GM12878 (cell line): ENCODE measurements at places on chromosomes 1 and 21. TPM values are rescaled to one million over a fixed set of nuclear protein-coding genes. Genes with fewer than 3 reads are reported as not detected.

KRTAP20-3 gene
- not detected in 2 replicates for total RNA-seq

DNA sequence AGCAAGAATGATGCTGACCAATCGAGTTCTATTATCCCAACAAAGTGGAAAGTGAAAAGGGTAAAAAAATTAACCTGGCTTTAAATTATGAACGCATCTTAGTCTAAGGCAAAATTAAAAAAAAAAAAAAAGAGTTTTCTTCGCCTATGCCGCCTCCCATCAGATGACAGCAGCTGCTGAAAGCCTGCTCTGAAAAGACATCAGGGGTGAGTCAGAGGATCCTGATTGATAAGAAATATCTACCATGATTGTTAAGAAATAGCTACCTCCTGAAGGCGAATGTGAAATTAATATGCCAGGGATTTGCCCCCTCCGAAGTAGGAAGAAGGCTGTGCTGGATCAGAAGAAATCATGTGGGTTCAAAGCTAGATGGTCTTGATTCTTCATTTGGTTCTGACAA, 216.8 kb upstream of the C1orf87 start:
- no peaks in the 10 kb centered on the region for H3K4me1 ChIP-seq
- H3K27ac ChIP-seq = no peak overlapping the region
- no peak for DNase-seq
- H3K4me3 ChIP-seq = no peak overlapping the region
- no peaks in the 10 kb centered on the region for H3K27me3 ChIP-seq

- H3K27ac ChIP-seq = no peak overlapping the region
- no peaks in the 10 kb centered on the region for H3K27me3 ChIP-seq
- 0 out of 2 replicates have a peak overlapping the region, but pooled peaks have one; percentile 3 for H3K4me3 ChIP-seq
- H3K36me3 ChIP-seq = no peaks in the 10 kb centered on the region
- H3K4me1 ChIP-seq = peaks cover 25% of the 10 kb centered on the region
- no peak for DNase-seq
These were observed 3.6 kb downstream of the NIBAN1 start for GRCh38 chr1:184970691-184971161.

- no peaks in the 10 kb centered on the region for H3K4me1 ChIP-seq
- H3K27ac ChIP-seq = peak overlapping the region; percentile 87
- no peaks in the 10 kb centered on the region; the same call in 1 of the 2 replicates for H3K36me3 ChIP-seq
- DNase-seq = no peak
- H3K4me3 ChIP-seq = peak overlapping the region; percentile 85; the same call in 1 of the 2 replicates
- H3K27me3 ChIP-seq = no peaks in the 10 kb centered on the region
These were observed 710 bp upstream of the PRPF3 start for GRCh38 chr1:150320667-150320978.

DLGAP3 gene
- total RNA-seq = 0.15 and 0.21 TPM in 2 replicates

GRCh38 chr1:198175423-198176170, 18.8 kb downstream of the NEK7 start:
- no peak for DNase-seq
- no peaks in the 10 kb centered on the region for H3K36me3 ChIP-seq
- H3K27ac ChIP-seq = peak overlapping the region; percentile 45
- H3K4me1 ChIP-seq = peaks cover 26% of the 10 kb centered on the region
- H3K27me3 ChIP-seq = no peaks in the 10 kb centered on the region

- peaks cover 2% of the 10 kb centered on the region for H3K27me3 ChIP-seq
- H3K27ac ChIP-seq = no peak overlapping the region
- DNase-seq = no peak
- H3K4me1 ChIP-seq = peaks cover 4% of the 10 kb centered on the region
- no peak overlapping the region for H3K4me3 ChIP-seq
- H3K36me3 ChIP-seq = no peaks in the 10 kb centered on the region
These were observed 184.2 kb downstream of the ETS2 start for GRCh38 chr21:38989745-38990423.

GRCh38 chr1:64518692-64519481, 49.0 kb downstream of the CACHD1 start:
- no peaks in the 10 kb centered on the region for H3K36me3 ChIP-seq
- no peak for DNase-seq
- H3K27ac ChIP-seq = no peak overlapping the region
- H3K4me1 ChIP-seq = no peaks in the 10 kb centered on the region
- H3K27me3 ChIP-seq = no peaks in the 10 kb centered on the region; the same call in 1 of the 2 replicates

- no peaks in the 10 kb centered on the region for H3K4me1 ChIP-seq
- DNase-seq = no peak
- H3K4me3 ChIP-seq = no peak overlapping the region
- no peaks in the 10 kb centered on the region for H3K36me3 ChIP-seq
- H3K27ac ChIP-seq = no peak overlapping the region
These were observed 17.9 kb upstream of the KCNE2 start for GRCh38 chr21:34345892-34346291.

GRCh38 chr1:101451888-101452287, 215.1 kb downstream of the S1PR1 start:
- H3K4me3 ChIP-seq = no peak overlapping the region
- no peaks in the 10 kb centered on the region for H3K36me3 ChIP-seq
- H3K27ac ChIP-seq = peak overlapping the region; percentile 77
- no peaks in the 10 kb centered on the region for H3K27me3 ChIP-seq
- H3K4me1 ChIP-seq = peaks cover 44% of the 10 kb centered on the region
- no peak for DNase-seq

DNA sequence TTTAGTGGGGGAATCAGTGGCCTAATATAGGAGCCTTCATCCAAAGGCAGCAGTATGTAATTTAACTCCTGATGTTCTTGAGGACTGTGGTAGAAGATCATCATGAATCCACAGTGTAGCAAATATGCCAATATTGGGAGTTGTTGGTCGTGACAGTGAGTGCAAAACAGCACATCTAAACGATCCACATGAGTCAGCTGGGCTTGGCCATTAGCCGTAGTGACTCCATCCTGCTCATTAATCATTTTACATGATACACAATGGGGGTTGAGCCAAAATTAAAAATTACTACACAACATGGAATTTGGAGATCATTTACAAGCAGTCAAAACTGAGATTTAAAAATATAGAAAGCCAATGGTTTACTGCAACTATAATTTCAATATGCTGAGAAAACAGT, 653.9 kb upstream of the CAMK1G start:
- no peak overlapping the region for H3K27ac ChIP-seq
- H3K4me3 ChIP-seq = no peak overlapping the region
- no peaks in the 10 kb centered on the region for H3K36me3 ChIP-seq
- no peaks in the 10 kb centered on the region for H3K27me3 ChIP-seq

SLC2A5 gene
- total RNA-seq = 30.9 and 32.3 TPM in 2 replicates

- no peak overlapping the region for H3K4me3 ChIP-seq
- H3K36me3 ChIP-seq = no peaks in the 10 kb centered on the region
- H3K27ac ChIP-seq = no peak overlapping the region
These were observed 32.0 kb upstream of the TLR5 start for GRCh38 chr1:223175032-223175431.

MAEL gene
- 0.10 and 0.27 TPM in 2 replicates for total RNA-seq

GRCh38 chr21:34885626-34886239, 163.4 kb downstream of the RUNX1 start:
- peaks cover under 1% of the 10 kb centered on the region for H3K27me3 ChIP-seq
- H3K4me3 ChIP-seq = peak overlapping the region; percentile 79
- no peak for DNase-seq

DNA sequence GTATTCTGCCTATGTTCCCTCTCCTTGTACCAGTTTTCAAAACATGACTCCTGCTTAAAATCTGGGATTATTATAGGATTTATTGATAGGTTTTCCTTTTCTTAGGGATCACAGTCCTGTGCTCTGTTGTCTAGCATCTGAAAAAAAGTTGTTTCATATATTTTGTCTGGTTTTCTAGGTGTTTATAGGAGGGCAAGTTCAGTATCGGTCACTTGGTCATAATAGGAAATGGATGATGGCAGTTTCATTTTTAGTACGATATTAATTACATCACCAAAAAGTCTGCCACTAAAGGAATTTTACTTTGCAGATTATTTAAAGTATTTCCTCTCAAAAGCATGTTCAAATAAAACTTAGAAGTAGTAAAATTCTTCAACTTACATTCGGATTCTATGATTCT, 94.4 kb downstream of the RASAL2 start:
- H3K4me3 ChIP-seq = no peak overlapping the region

DNA sequence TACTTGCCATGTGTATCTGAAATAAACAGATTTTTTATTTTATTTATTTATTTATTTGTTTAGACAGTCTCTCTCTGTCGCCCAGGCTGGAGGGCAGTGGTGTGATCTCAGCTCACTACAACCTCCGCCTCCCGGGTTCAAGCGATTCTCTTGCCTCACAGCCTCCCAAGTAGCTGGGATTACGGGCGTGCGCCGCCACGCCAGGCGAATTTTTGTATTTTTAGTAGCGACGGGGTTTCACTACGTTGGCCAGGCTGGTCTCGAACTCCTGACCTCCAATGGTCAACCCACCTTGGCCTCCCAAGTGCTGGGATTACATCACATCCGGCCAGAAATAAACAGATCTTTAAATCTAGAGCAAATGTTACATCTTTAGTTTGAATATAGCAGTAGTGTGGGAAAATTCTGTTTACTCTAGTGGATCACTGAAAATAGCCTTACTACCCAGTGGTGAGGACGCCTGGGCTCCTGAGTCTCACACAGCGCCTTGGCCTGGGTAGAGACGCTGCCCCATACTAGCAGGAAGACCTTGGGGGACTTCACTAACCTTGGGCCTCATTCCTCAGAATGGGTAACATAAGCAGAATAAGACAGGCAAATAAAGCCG, 709 bp downstream of the GART start:
- no peaks in the 10 kb centered on the region for H3K4me1 ChIP-seq
- H3K36me3 ChIP-seq = peaks cover 2% of the 10 kb centered on the region; the same call in 1 of the 2 replicates
- peak overlapping the region; percentile 96 for H3K4me3 ChIP-seq
- DNase-seq = peak; percentile 13
- H3K27ac ChIP-seq = peak overlapping the region; percentile 100
- H3K27me3 ChIP-seq = no peaks in the 10 kb centered on the region

- DNase-seq = peak; percentile 93
- peak overlapping the region; percentile 99 for H3K4me3 ChIP-seq
- peaks cover 27% of the 10 kb centered on the region for H3K4me1 ChIP-seq
- no peaks in the 10 kb centered on the region; the same call in 1 of the 2 replicates for H3K36me3 ChIP-seq
- no peaks in the 10 kb centered on the region for H3K27me3 ChIP-seq
These were observed 1.2 kb upstream of the RNF11 start for GRCh38 chr1:51234721-51235425.

GRCh38 chr1:3557366-3557765, 53.9 kb downstream of the MEGF6 start:
- no peak overlapping the region for H3K4me3 ChIP-seq
- H3K4me1 ChIP-seq = no peaks in the 10 kb centered on the region
- no peak for DNase-seq
- H3K27ac ChIP-seq = no peak overlapping the region
- no peaks in the 10 kb centered on the region for H3K36me3 ChIP-seq

DNA sequence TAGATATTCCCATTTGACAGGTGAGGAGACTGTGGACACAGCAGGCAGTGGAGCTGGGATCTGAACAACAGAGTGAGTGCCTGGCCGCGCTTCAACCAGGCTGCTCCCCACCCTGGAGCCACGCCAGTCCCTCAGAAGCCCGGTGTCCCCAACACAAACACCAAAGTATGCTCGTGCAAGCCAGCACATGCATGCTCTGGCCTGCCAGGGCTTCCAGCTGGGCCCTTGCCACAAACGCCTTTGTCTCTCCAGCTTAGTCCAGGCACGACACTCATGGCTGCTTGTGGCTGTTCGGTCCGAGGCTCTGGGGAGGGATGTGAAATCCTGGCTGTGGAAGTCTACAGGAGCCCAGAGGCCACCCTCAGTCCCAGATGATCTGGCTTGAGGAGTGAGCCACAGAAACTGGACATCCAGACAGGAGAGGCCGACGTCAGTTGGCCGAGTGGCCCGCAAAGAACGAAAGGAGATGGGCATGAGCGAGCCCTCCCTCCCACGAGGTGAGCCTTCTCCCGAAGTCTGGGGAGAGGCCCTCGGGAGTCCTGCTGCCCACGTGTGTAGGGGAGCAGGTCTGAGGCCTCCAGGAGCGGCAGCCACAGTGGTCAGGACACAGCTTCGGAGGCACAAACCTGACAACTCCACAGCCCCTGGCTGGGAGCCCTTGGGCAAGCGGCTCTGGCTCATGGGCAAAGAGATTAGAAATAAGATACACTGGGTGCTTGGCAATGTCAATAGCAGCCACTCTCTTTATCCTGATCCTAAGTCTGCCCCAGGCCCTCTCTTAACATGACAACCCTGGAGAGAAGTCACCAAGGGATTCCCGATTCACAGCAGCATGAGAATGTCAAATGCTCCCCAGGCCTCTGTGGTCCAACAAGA, 117.1 kb upstream of the IFFO2 start:
- no peak for DNase-seq
- H3K4me1 ChIP-seq = no peaks in the 10 kb centered on the region
- H3K36me3 ChIP-seq = peaks cover 21% of the 10 kb centered on the region
- no peaks in the 10 kb centered on the region for H3K27me3 ChIP-seq

DNA sequence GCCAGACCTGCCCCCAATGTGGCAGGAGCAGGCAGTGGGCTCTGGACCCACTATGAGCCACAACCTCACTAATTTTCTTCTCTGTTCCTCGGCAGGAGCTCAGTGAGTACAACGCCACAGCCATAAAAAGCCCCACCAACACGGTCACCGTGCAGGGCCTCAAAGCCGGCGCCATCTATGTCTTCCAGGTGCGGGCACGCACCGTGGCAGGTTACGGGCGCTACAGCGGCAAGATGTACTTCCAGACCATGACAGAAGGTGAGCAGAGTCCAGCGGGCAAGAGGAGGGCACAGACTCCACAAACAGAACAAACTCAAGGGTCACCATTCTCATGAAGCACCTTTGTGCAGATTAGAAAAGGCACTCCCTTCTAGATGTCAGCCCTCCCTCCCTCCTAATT, 79.9 kb downstream of the LACTBL1 start:
- DNase-seq = no peak
- H3K27me3 ChIP-seq = peaks cover 2% of the 10 kb centered on the region; the same call in 1 of the 2 replicates
- no peaks in the 10 kb centered on the region for H3K4me1 ChIP-seq
- no peaks in the 10 kb centered on the region for H3K36me3 ChIP-seq
- no peak overlapping the region for H3K27ac ChIP-seq

TAF12 gene
- total RNA-seq = 18.3 TPM in 2 replicates

C1QA gene
- 0.24 and 0.59 TPM in 2 replicates for total RNA-seq

GJC2 gene
- 0.44 TPM in 1 of 2 replicates, not detected in the other for total RNA-seq

DNA sequence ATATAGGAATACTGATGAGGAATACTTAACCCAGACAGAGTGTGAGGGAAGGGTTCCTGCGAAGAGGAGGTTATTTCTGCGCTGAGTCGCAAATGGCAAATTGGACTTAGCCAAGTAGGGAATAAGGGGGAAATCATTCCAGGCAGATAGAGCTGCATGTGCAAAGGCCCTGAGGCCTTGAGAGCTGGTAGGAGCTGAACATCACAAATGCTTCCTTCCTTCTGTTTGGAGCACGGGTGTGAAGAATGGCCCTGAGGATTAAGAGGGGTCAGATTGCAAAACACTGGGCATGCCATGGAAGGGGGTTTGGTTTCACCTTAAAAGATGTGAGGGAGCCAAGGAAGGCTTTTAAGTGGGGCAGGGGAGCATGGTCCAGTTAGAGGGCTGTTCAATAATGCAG, 12.4 kb downstream of the IER5 start:
- no peaks in the 10 kb centered on the region for H3K27me3 ChIP-seq
- peak overlapping the region; percentile 89 for H3K27ac ChIP-seq
- no peak for DNase-seq
- no peak overlapping the region for H3K4me3 ChIP-seq
- H3K4me1 ChIP-seq = peaks cover 83% of the 10 kb centered on the region
